ENCODE measurements at places on chromosomes 6 and 20.

- no peak for DNase-seq
Observed at GRCh38 chr6:62371453-62372210, 85.6 kb upstream of the KHDRBS2 start.

- DNase-seq, result no peak
Observed at GRCh38 chr20:43963872-43964791, 49.5 kb downstream of the TOX2 start.

DNA sequence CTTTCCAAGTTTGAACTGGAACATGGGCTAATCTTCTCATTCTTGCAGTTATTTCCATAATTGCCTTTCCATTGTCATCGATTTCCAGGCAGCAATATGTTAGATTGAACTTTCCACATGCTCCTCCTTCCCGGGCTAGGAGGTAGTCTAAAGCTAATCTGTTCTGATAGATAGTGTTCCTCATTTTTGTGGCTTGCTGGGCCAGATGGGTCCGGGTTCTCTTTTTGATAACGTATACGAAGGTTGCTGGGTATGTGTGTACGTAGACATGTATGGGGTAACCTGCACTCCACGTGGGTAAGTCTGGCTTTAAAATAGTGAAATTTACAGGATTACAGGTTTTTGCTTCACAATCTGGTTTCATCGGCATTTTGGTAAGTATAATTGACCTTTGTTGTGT, 14.0 kb upstream of the GMPR start:
- DNase-seq, result no peak

GRCh38 chr6:37339741-37340638, 13.8 kb upstream of the RNF8 start:
- no peak for DNase-seq

Measured in 8988T (cell line).